ENCODE measurements at places on chromosomes 2 and 18.
A peak's percentile ranks its signal among the peaks of the same experiment; 100 is the strongest.

DNA sequence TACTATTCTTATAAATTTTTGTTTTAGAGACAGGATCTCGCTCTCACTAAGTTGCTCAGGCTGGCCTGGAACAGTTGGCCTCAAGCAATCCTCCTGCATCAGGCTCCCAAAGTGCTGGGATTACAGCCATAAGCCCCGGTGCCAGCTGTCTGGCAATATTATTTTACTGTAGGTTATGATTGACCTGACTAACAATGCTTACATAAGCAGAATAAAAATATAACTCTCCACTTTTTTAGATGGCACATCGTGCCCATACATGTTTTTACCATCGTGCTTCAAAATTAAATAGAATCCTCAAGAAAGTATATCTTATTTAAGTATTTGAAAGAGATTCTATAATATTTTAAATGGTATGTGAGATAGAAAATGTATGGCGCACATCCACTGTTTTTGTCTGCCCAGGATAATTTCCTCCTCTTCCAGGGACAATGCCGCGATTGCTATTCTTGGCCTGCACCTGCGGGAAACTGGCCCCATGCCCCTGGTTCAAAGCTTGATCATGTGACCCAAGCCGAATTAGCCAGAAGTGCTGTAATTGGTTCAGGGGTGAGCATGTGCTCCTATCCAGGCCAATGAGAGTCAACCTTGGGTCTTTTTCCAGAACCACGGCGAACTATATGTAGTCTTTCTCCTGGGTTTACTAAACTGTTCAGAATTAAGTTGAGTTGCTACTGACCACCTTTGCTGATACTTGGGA lies 38.3 kb upstream of the GREB1L start:
- DNase-seq = no peak

DNA sequence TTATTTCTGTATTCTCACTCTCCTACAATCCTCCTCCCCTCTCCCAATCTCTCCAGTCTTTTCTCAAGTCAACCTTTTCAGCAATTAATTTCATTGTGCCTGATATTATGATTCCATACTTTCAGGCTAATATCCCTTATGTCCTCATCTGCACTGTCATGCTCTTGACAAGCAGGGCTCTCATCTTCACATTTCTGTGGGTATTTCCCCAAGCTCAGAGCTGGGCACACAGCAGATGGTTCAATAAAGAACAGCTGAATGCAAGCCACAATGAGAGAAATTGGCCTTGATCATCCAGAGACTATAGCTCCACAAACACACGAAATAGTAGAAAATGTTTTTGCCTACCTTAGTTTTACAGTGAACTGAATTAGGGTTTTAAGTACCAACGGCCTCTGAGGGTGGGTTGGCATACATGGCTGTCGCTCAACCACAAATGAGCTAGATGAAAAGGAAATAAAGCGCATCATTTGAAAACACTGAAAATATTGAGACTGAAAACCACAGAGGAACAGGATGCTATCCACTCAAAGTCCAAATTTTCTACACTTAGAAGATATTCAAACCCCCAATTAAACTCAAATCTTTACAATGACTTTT lies 47.5 kb upstream of the STAT1 start:
- DNase-seq = no peak

- no peak for DNase-seq
Measured at GRCh38 chr2:15563227-15564100, 2.3 kb upstream of the NBAS start.

GRCh38 chr2:151189125-151189524 lies 72.5 kb downstream of the RBM43 start:
- DNase-seq = no peak

- no peak for DNase-seq
Measured at GRCh38 chr2:74259191-74259590, 60.8 kb downstream of the MTHFD2 start.

- no peak for DNase-seq
Measured at GRCh38 chr2:11473659-11474433, 7.9 kb upstream of the E2F6 start.

DNA sequence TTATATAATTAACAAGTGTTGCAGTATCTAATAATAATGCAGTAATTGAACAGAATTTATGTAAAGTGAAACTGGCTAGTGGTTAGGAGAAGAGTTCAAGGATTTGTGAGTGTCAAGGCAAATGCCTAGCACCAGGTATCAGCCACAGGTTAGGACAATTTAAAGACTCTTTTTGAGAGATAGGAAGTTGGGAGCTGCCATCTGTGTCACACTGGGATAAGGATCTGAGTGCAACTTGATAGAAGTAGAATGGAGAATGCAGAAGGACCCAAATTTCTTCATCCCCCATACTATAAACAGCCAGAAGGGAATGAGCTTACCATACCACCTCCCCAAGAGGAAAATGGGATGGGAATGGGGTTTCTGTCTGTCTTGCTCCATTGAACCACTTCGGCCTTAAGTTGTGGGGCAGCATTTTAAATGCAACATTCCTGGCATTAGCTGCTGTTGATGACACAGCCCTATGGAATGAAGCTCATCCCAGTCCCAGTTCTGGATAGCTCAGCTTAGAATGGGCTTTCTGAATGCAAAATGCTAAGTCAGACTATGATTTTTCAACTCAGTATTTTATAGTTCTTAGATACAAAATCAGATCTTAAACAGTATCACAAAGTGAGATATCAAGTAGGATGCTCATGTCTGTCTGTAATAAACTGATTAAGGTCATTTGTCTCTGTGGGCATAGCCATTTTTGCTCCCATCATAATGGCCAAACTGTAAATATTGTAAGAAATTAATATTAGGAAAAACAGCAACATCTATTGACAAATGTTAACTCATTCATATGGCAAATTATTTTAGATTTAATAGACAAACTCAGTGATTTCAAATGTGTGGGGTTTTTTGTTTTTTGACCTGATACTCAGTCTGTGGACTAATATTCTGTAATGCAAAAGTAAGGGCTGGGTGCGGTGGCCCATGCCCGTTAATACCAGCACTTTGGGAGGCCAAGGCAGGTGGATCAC lies 44.0 kb downstream of the GPR155 start:
- DNase-seq = no peak

- DNase-seq = no peak
Measured at GRCh38 chr2:19932928-19933327, 31.1 kb upstream of the TTC32 start.

DNA sequence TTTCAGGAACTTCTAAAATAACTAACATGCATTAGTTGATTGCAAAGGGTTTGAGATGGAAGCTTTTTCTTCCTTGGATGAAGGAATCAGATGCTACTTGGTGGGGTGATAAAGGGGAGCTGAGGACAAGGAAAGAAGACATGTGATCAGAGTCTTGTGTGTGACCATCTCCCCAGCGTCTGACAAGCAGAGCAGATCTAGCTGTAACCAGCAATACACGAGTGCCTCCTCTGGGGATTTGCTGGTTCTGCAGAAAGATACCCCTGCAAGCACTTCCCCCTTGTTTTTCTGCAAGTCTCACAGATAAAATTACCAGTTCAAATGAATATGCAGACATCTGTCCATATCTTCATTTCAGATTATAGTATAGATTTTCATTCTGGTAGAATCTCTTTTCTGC lies 2.7 kb downstream of the CDH7 start:
- DNase-seq = peak; percentile 55

DNA sequence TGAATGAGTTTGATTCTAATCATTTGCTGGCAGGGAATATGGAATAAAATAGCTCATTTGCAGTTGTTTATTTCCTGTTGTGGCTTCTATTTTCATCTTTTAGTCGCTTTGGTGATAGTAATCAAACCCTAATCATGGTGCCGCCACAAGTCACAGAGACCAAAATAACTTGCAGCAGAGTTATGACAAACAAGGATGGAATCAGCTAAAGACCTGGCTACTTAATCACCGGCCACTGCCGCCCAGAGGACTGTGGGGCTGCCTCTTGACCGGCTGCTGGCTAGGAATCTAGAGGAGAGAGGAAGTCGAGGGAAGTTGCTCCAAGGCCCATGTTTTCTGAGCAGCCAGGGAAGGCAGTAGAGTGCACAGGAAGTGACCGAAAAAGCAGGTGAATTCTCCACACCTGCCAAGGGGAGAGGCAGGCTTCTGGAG lies 5.1 kb upstream of the SMAD7 start:
- no peak for DNase-seq

DNA sequence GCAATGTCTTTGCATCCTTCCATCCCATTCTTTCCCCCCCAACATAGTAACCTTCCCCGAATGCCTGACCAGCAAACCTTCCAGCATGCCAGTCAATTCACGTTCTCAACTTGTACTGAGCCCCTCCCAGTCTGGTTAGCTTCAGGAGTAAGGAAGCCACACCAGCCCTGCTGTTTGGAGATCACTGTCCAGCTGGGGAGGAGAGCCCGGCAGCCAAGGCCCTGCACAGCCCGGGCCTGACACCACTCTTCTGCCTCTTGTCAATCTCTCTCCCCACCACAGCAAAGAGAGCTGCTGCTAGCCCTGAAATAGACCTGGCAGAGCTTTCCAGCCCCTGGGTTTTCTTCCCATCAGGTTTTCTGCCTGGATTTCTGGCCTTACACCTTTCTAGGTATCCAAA lies 185.8 kb upstream of the ID2 start:
- no peak for DNase-seq

GRCh38 chr2:50785816-50786215 lies 246.1 kb downstream of the NRXN1 start:
- no peak for DNase-seq

- DNase-seq = no peak
Measured at GRCh38 chr2:237732790-237733381, 65.7 kb upstream of the RBM44 start.

- no peak for DNase-seq
Measured at GRCh38 chr2:46943881-46944798, 28.5 kb upstream of the MCFD2 start.

- DNase-seq = no peak
Measured at GRCh38 chr2:946073-946948, 4.3 kb upstream of the SNTG2 start.

DNA sequence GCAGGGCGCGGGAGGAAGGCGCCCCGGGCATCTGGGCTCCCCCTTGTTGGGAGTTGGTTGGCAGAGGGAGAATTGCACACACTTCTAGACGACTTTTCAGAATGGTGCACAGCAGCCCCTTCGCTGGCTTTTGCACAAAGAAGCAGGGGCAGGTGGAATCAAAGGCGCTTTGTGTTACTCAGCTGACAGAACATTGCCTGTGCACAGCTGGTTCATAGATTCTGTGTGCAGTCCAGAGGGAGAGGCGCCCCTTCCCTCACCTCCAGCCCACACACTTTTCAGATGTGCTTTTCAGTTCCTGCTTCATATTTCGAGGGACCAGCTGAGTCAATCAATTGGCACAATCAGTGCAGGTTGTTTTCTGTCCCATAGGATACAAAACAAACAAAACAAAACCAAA lies 348.4 kb upstream of the RAB12 start:
- DNase-seq = no peak

DNA sequence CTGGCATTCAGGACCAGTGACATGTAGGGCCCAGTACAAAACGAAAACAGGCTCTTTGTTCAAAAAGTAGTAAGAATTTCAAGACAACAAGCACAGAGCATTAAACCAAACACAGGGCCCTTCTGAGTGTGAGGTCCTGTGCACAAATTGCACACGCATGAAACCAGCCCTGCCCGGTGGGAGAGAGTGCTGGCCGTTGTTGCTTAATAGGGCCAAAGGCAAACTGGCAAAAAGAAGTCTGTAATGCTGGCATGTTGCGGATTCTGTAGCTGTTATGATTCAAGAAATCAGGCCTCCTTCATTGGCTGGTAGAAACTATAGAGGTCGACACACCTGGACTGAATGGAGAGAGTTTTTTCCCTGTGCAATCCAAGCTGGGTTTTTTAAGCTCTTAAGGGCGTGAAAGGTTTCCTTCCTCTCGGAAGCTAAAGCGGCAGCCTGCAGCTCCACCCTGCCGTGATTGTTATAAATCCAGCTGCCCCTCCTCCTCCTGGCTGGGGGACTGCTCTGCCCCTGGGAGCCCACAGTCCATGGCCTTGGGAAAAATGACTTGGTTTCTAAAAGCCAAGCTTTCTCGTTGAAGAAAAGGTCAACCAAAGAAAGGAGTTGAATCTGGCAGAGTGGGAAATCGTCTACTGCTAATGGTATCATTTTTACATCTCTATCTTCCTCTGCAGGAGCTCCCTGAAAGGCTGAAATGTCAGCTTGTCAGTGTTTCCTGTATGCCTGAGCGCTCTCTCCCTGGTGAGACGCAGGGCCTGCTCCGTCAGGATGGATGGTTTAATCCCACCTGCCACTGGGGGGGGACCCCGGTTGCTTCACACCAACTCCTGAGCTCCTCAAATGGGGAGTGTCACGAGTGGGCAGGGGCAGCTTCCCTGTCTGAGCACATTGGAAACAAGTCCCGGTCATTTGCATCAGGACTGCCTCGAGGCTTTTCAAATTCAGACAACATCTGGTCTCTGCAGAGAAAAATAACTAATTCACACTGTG lies 143.6 kb downstream of the ALPK2 start:
- no peak for DNase-seq

DNA sequence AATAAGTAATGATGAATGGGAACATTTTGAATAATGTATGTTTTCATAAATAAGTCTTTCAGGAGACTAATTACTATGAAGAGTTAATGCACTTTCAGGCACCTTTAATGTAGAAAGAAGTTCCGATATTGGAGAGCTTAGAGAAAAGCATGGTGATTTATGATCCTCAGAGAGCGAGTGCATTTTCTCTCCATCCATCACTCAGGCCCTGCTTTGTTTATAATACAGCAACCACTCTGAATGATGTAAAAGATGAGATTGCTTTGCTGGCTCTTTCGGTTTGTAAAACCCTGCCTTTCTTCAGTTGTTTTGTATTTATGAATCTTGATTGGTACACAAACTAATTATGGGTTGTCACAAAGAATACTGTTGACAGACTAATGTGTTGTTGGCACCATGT lies 132.0 kb downstream of the NYAP2 start:
- no peak for DNase-seq

GRCh38 chr2:88874063-88874657 lies 182.7 kb downstream of the RPIA start:
- no peak for DNase-seq

GRCh38 chr2:64987001-64987955 lies 1.9 kb upstream of the SLC1A4 start:
- DNase-seq = no peak

- no peak for DNase-seq
Measured at GRCh38 chr2:8086796-8087479, 594.9 kb upstream of the ID2 start.

GRCh38 chr2:232420073-232420454 lies 13.4 kb downstream of the ALPG start:
- DNase-seq = no peak

DNA sequence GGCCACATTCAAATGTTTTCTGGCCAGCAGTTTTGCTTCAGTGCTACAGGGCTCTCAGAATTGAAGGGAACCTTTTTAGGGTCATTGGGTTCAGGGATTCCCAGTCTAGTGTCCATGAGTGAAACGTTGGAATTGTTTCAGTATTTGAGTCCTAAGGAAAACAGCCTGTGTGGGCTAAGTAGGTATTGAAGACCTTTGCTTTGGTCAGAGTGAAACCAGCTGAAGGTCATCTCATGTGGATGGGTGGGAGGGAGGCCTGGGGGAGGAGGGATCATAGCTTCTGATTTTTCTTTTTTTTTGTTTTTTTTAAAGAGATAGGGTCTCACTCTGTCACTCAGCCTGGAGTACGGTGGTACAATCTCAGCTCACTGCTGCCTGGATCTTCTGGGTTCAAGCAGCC lies 20.2 kb downstream of the B3GNT2 start:
- DNase-seq = no peak
